Body of pancreas (tissue), 4 donors: ENCODE measurements at places on chromosomes 5 and 9. TPM values are rescaled to one million over a fixed set of nuclear protein-coding genes. Genes with fewer than 3 reads are reported as not detected.
A peak's percentile ranks its signal among the peaks of the same experiment; 100 is the strongest.

- no peaks in the 10 kb centered on the region for H3K36me3 ChIP-seq
- H3K27ac ChIP-seq: no peak overlapping the region
- no peak overlapping the region for H3K4me3 ChIP-seq
- H3K4me1 ChIP-seq: no peaks in the 10 kb centered on the region
- H3K27me3 ChIP-seq: no peaks in the 10 kb centered on the region
Observed at GRCh38 chr9:107688728-107689127, 199.2 kb upstream of the KLF4 start.

DNA sequence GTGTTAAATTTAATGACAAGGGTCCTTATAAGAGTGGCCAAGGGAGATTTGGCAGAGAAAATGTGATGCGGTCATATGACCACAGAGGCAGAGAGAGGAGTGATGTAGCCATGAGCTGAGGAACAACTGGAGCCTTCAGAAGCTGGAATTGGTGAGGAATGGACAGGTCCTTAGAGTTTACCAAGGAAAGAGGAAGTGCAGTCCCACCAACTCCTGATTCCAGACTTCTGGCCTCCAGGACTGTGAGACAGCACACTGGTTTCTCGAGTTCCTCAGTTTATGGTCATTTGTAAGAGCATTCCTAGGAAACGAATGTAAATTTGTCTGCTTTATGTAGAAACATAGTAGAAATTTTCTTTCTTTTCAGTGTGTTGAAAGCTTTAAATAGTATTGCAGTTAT lies 410.1 kb downstream of the CDH18 start:
- no peaks in the 10 kb centered on the region for H3K27me3 ChIP-seq
- no peaks in the 10 kb centered on the region for H3K36me3 ChIP-seq
- no peak for DNase-seq
- H3K4me1 ChIP-seq: no peaks in the 10 kb centered on the region

DNA sequence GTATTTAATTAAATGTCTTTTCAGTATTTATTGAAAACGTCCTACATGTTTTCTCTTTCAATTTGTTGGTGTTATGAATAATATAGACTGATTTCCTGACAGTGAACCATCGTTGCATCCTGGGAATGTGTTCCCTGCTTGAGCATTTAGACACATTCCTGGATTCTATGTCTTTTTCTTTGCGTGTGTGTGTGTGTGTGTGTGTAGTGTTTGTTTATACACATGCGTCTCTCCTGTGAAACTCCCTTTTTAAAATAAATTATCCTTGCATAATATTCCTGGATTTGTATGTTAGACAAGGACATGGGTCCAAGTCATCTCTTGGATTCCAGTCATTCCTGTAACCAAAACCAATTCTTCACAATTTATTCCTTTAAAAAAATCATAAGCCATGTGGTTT lies 153.4 kb downstream of the HSPA4 start:
- no peak overlapping the region for H3K27ac ChIP-seq
- no peak overlapping the region for H3K4me3 ChIP-seq

GRCh38 chr9:89888233-89888632 lies 283.4 kb downstream of the GADD45G start:
- H3K4me3 ChIP-seq: no peak overlapping the region
- no peaks in the 10 kb centered on the region for H3K36me3 ChIP-seq
- no peak overlapping the region for H3K27ac ChIP-seq
- peaks cover 27% of the 10 kb centered on the region for H3K4me1 ChIP-seq
- H3K27me3 ChIP-seq: no peaks in the 10 kb centered on the region
- DNase-seq: no peak

GRCh38 chr5:16937503-16938161 lies 1.5 kb upstream of the MYO10 start:
- H3K27ac ChIP-seq: peak overlapping the region; percentile 91
- H3K27me3 ChIP-seq: no peaks in the 10 kb centered on the region
- H3K4me3 ChIP-seq: no peak overlapping the region
- peaks cover 17% of the 10 kb centered on the region for H3K4me1 ChIP-seq
- DNase-seq: no peak

DNA sequence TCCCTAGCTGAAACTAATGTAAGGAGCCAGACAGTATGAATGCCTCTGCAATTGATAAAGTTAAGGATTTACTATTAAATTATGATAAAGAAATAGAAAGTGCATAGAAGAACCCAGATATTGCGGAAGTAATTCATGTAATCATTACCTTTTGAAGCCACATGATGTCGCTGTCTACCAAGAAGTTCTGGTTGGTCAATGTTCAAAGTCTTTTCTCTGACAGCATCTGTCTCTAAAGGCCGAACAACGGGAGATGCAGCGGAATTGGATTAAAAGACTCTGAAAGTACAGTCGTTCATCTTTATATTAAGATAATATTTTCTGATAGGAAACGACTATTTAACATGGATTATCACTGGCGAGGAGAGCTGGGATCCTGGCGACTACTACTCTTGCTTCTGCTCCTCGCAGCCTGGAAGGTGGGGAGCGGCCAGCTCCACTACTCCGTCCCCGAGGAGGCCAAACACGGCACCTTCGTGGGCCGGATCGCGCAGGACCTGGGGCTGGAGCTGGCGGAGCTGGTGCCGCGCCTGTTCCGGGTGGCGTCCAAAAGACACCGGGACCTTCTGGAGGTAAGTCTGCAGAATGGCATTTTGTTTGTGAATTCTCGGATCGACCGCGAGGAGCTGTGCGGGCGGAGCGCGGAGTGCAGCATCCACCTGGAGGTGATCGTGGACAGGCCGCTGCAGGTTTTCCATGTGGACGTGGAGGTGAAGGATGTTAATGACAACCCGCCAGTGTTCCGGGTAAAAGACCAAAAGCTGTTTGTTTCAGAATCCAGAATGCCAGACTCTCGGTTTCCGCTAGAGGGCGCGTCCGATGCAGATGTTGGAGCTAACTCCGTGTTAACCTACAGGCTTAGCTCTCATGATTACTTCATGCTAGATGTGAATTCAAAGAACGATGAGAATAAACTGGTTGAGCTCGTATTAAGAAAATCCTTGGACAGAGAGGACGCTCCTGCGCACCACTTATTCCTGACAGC lies at the start of gene PCDHA8:
PCDHA8 (plus strand) TSS at position 210 of the 985 bp plus-strand sequence; CDS start at position 345, 135 bp downstream.
- no peak within 1 kb of the TSS for H3K4me3 ChIP-seq
- no peaks in the 10 kb centered on the region for H3K36me3 ChIP-seq
- no peaks in the 10 kb centered on the region for H3K27me3 ChIP-seq

- H3K4me1 ChIP-seq: peaks cover 10% of the 10 kb centered on the region
- no peaks in the 10 kb centered on the region for H3K27me3 ChIP-seq
- DNase-seq: peak; percentile 75
- H3K36me3 ChIP-seq: no peaks in the 10 kb centered on the region
- H3K4me3 ChIP-seq: no peak overlapping the region
Observed at GRCh38 chr9:133845440-133845839, 107.3 kb upstream of the SARDH start.

DNA sequence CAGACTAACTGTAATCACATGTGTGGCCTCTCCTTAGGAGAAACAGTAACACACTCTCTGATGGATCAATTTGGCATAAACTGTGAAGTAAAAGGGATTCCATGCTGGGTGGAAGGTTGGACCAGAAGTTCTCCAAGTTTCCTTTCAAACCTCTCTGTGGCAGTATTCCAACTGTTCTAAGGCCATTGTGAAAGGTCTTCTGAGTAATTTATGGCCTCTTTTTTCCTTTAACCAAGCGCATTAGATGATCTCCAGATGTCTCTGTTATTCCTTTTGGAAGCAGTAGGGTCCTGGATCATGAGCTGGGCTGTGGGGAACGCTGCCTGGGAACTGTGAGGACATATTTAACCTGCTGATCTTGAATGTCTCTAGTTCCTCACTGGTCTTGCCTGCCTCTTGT lies 80.6 kb upstream of the IL6ST start:
- H3K27ac ChIP-seq: no peak overlapping the region
- no peak for DNase-seq
- no peaks in the 10 kb centered on the region for H3K27me3 ChIP-seq
- no peaks in the 10 kb centered on the region for H3K36me3 ChIP-seq
- H3K4me3 ChIP-seq: no peak overlapping the region
- H3K4me1 ChIP-seq: peaks cover 8% of the 10 kb centered on the region

- no peak overlapping the region for H3K4me3 ChIP-seq
- DNase-seq: no peak
- H3K4me1 ChIP-seq: no peaks in the 10 kb centered on the region
- H3K27me3 ChIP-seq: no peaks in the 10 kb centered on the region
- H3K27ac ChIP-seq: no peak overlapping the region
- H3K36me3 ChIP-seq: no peaks in the 10 kb centered on the region
Observed at GRCh38 chr5:1498623-1499416, 24.9 kb downstream of the LPCAT1 start.

DNA sequence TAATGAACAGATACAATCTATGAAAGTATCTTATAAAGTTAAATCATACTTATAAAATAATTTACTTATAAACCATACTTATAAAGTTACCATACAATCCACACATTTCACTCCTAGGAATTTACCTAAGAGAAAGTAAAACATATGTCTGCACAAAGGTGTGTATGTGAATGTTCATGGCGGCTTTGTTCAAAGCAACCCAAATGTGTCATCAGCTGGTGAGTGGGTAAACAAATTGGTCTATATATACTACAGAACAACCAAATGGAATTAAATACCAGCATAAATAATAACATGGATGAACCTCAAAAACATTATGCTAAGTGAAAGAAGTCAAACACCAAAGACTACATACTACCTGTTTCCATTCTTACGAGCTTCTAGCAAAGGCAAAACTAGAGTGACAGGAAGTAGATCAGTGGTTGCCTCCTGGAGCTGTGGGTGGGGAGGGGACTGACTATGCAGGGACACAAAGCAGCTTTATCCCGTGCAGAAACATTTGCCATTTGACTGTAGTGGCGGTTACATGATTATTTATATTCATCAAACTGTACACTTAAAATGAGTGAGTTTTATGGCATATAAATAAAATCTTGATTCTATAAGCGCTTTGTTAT lies 10.6 kb downstream of the TRAF1 start:
- no peaks in the 10 kb centered on the region for H3K4me1 ChIP-seq
- DNase-seq: no peak
- H3K36me3 ChIP-seq: no peaks in the 10 kb centered on the region
- H3K27ac ChIP-seq: no peak overlapping the region
- no peak overlapping the region for H3K4me3 ChIP-seq

DNA sequence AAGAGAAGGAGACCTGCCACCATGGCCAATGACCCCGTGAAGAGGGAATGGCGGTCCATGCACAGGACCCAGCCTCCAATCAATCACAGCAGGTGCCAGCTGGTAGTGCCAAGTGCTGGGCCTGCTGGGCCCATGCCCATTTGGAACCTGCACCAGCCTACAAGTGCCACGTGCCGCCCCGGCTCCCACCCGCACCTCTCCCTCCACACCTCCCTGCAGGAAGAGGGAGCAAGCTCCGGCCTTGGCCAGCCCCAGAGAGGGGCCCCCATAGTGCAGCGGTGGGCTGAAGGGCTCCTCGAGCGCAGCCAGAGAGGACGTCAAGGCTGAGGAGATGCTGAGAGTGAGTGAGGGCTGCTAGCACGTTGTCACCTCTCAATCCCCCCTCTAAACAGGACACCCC lies 37.8 kb upstream of the NPR3 start:
- H3K27ac ChIP-seq: no peak overlapping the region
- H3K4me3 ChIP-seq: no peak overlapping the region
- H3K36me3 ChIP-seq: no peaks in the 10 kb centered on the region
- no peak for DNase-seq

DNA sequence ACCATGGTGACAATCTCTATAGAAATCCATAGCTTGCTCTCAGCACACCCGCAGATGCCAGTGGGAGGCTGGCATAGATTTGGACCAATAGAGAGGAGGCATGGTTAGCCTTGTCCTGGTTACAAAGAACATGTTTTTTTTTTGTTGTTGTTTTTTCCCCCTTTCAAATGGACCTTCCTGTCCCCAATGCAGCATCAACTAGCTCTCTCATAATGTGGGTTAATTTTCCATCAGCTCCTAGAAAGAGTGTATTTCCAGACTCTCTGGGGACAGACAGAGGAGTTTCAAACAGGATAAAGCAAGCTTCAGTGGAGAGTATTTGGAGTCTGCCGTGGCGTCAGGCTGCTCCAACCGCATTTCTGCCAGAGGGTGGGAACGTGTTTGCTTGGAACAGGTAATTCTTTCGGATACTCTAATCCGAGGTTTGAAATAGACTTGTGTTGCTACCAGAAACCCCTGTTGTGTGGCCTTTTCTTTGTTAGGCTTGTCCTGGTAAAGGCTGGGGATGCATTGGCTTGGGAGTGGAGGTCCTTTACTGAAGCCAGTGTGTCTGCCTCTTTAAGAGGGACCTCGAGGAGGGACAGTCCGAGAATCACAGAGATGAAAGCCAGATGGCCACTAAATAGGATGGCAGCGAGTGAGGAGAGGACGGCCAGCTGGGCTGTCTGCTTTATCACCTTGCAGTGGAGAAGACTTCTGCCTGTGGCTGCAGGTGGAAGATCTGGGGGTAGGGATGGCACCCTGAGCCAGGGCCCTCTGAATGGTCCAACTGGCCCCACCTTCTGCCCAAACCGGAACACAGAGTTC lies 130.5 kb upstream of the CPEB4 start:
- H3K4me1 ChIP-seq: no peaks in the 10 kb centered on the region
- DNase-seq: no peak
- H3K27me3 ChIP-seq: no peaks in the 10 kb centered on the region
- no peaks in the 10 kb centered on the region for H3K36me3 ChIP-seq

GRCh38 chr9:29332789-29333188 lies 1759.5 kb upstream of the C9orf72 start:
- H3K4me3 ChIP-seq: no peak overlapping the region
- H3K27ac ChIP-seq: no peak overlapping the region
- no peaks in the 10 kb centered on the region for H3K27me3 ChIP-seq
- H3K4me1 ChIP-seq: no peaks in the 10 kb centered on the region
- no peak for DNase-seq

CEL gene
- total RNA-seq: 9,209 TPM

RBM22 gene
- total RNA-seq: 28.7 TPM

SOHLH1 gene
- total RNA-seq: not detected

OR1J4 gene
- not detected for total RNA-seq

GFI1B gene
- not detected for total RNA-seq

C9orf152 gene
- total RNA-seq: 3.4 TPM

PTPN3 gene
- total RNA-seq: 19.5 TPM

FBXL7 gene
- total RNA-seq: 3.1 TPM

ZBED3 gene
- total RNA-seq: 4.2 TPM

PCDHA7 gene
- 3.3 TPM for total RNA-seq

SLC45A2 gene
- not detected for total RNA-seq

FOXD4 gene
- total RNA-seq: 0.99 TPM

C6 gene
- total RNA-seq: 40.7 TPM
